ENCODE measurements at places on chromosomes 11 and 22.
A peak's percentile ranks its signal among the peaks of the same experiment; 100 is the strongest.

GRCh38 chr11:45454917-45455401, 168.8 kb upstream of the SYT13 start:
- DNase-seq = no peak

- no peak for DNase-seq
Measured at GRCh38 chr11:5204787-5205186, 4.3 kb upstream of the OR51V1 start.

DNA sequence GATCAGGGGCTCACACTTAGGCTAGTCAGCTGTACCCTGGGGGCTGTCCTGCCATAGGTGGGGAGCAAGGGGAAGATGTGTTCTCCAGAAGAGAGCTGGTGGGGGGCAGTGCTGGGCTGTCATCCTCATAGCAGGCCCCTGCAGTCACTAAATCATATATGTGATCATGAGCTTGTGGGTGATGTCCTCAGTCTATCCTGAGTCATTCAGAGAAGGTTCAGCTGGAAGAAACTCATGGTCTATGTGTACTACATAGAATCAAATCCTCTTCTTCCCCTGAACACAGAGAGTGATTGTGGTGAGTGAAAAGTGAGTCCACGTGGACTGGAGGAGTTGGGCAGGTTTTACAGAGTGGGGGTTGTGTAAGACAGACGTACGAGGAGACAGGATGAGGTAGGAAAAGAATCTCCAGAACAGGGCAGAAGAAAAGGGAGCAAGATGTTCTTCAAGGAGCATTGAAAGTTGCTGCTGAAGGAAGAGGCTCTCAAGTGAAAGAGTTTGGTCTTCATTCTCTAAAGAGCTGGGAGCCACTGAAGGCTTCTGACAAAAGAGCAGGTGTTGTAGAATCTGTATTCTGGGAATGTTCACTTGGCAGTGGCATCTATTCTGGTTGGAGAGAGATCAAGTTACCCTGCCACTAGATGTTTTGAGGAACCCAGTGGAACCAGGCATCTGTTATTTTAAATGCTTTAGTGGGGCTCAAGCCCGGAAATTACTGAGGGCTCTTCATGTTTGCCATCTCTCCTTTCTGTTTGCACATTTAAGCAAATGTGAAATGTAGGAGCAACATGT, 68.9 kb downstream of the C22orf31 start:
- peak; percentile 35 for DNase-seq

GRCh38 chr11:63877658-63878241, 38.8 kb downstream of the MARK2 start:
- no peak for DNase-seq

GRCh38 chr22:35921777-35922176, 106.8 kb downstream of the RBFOX2 start:
- DNase-seq = peak; percentile 34

- no peak for DNase-seq
Measured at GRCh38 chr11:107275632-107276031, 182.0 kb downstream of the CWF19L2 start.

- DNase-seq = peak; percentile 12
Measured at GRCh38 chr22:49344161-49344560, 483.5 kb downstream of the BRD1 start.

DNA sequence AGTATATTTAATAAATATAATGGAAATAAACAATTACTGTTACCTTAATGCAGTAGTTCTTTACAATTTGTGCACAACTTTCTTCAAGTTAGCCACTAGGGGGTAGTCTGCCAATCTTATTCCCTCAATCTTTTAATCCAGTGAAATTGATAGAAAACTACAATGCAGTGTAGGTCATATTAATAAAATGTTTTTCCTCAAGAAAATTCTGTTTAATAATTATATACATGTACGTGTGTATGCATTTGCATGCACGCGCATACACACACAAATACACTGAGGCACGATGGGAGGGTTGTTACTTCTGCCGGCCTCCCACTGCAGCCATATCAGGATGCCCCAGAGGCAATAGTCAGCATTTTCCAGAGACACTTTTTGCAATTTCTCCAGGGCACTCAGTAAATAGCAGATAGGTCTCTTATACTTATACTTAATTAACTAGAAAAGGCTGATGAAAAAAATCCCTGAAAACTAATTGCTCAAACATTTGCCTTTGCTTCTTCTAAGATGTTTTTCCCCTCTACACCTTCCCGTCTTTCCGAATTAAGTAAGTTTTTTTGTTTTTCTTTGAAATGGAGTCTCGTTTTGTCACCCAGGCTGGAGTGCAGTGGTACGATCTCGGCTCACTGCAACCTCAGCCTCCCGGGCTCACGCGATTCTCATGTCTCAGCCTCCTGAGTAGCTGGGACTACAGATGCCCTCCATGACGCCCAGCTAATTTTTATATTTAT, 3.1 kb downstream of the GAB2 start:
- DNase-seq = peak; percentile 40

DNA sequence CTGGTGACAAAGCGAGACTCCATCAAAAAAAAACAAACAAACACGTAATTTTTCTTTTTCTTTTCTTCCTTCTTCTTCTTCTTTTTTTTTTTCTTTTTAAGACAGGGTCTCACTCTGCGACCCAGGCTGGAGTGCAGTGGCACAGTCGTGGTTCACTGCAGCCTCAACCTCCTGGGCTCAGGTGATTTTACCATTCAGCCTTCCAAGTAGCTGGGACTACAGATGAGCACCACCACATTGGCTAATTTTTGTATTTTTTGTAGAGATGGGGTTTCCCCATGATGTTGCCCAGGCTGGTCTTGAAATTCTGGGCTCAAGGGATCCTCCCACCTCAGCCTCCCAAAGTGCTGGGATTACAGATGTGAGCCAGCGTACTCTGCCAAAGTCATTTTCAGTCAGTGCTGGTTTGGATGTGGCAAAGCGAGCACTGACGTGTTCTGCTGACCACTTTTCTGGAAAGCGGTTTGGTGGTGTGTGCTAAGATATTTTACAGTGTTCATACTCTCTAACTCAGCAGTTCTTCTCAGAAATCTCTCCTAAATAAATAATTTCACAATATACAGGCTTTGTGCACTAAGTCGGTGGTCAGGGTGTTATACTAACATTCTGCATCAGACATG, 10.7 kb downstream of the FAM118A start:
- DNase-seq = no peak

DNA sequence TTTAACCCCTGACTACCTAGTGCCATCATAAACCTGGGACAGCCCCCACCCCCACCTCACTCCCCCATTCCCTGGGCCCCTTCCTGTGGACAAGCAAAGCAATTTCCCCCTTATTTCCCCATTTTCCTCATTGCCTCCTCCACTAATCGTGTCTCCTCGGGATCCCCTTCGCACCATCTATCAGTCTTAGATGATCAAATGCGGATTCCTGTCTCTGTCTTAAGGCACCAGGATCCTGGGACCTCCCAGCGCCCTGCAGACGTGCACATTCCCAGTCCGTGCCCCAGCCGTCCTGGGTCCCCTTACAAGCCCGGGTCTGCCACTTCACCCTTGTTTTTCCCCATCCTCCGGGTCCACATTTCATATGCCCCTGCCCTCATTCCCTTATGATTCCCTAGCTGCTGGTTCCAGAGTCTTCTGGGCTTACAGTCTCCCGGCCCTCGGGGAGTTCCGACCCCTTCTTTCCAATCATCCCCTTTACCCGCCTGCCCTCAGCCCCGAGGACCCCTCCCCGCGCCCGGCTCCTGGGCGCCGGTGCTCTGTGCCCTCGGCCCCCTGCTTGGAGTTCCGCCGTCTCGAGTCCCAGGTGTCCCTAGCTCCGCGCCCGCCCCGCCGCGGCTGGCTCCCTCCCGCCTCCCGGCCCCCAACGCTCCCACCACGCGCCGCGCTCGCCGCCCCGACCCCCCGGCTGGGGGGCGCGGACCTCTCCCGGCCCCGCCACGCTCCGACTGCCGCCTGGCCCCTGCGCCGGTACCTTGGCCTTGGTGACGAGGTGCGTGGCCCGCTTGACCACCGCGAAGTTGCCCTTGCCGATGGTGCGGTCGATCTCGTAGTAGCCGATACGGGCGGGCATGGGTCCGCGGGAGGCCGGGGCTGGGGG, 599 bp downstream of the SIK3 start:
- DNase-seq = no peak

DNA sequence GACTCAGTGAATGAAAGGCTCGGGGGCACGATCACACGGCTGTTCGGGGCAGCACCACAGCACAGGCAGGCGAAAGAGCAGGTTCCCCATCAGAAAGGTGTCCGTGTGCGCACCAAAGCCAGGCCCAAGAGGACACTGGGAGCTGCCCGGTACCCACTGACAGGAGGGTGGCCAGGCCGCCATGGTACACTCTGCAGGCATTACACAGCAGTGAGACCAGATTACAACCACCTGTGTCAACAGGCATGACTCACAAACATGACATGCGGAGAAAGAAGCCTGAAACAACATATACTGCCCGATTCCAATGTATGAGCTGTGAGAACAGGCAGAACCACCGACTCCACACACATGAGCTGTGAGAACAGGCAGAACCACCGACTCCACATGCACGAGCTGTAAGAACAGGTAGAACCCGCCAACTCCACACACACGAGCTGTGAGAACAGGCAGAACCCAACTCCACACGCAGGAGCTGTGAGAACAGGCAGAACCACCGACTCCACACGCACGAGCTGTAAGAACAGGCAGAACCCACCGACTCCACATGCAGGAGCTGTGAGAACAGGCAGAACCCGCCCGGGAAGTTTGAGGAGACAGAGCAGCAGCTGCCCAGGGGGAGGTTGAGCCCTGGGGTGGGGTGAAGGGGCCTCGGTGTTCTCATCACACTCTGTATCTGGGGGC, 32.6 kb downstream of the KIAA0930 start:
- DNase-seq = no peak

DNA sequence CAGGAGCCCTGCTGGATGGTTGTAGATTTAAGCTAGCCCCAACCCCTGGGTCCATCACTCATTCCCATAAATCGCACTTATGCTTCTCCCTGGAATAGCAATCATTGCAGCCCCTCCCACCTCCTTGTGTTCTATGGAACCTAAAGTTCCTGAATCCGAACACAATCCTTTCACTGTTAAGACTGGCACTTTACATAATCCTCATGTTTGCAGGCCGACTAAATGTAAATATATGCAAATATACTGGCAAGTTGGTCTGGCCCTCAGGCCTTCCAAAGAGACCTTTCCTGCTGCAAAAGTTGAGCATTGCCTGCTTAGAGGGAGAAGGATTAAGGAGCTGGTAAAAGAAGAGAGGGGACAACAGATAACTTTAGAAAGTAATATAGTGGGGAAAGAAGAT, 892.9 kb downstream of the OPCML start:
- no peak for DNase-seq

- DNase-seq = no peak
Measured at GRCh38 chr22:29136782-29137700, 64.2 kb downstream of the KREMEN1 start.

DNA sequence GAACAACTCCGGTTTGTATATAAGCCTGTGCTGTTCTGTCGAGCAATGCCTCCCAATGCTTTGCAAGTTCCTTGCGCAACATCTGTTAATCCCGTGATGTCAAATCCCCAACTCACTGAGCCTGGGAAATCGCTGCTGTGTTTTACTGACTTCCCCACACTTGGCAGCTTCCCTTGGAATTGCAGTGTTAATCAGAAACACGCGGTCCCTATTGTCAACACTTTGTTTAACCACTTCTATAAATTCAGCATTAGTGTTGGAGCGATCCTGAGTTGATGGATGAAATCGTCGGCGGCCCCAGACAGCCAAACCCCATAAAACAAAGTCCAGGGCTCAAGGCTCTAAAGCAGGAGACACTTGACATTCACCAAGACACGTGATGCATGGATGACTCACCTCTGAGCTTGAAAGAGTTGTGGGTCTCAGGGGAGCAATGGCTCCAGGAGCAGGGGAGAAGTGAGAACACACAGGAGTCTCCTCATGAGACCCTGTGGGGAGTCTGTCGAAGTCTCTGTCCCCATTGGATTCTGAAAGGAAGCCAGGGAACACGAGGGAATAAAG, 555.3 kb downstream of the MIAT start:
- no peak for DNase-seq

GRCh38 chr11:3152471-3153110, 12.5 kb downstream of the OSBPL5 start:
- DNase-seq = no peak

DNA sequence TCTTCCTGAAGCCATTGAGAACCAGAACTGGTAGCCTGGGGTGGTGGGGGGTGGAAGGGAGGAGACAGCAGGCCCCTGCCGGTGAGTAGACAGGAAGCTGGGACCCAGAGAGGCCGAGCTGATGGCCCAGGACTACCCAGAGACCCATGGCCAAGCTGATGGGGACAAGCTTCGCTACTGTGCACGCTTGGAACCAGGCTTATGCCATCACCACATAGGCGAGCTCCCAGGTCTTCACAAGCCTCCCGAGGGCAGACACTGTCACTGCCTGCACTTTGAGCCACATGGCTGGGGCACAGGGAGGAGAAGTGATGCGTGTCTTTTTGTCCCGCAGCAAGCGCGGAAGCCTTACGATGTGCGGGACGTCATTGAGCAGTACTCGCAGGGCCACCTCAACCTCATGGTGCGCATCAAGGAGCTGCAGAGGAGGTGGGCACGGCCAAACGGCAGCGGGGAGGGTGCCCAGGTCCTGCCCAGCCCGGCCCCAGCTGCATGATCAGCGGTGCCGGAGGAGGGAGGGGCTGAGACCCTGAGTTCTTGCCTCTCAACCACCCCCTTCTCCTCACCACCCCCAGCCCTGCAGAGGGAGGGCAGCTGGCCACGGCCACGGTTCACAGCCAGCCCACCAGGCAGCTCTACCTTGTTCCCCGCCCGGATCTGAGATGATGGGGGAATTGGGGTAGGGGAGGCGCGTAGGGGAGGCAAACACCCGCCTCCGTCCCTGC, 76.0 kb upstream of the KCNQ1OT1 start:
- no peak for DNase-seq

DNA sequence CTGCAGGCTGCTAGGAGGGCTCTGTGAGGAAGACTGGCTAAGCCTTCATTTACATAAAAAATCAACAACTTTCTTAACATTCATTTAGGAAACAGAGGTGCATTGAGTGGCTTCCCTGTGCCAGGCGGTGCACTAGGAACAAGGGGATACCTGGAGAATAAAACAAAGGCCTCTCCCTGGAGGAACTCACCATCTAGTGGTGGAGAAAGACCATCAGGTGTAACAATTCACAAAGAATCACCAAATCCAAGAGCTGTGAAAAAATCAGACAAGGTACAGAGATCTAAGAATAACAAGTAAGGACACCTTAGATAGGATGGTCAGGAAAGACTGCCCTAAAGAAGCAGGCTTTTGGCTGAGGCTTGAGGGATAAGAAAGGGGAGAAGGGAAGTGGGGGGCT, 40.3 kb downstream of the CSNK2A3 start:
- DNase-seq = no peak

GRCh38 chr11:128551611-128552335, 35.6 kb downstream of the ETS1 start:
- DNase-seq = no peak
